ENCODE measurements at places on chromosomes 12 and 14. TPM values are rescaled to one million over a fixed set of nuclear protein-coding genes. Genes with fewer than 3 reads are reported as not detected.

GRCh38 chr14:73465823-73466532, 7.6 kb upstream of the NUMB start:
- DNase-seq: no peak

DNA sequence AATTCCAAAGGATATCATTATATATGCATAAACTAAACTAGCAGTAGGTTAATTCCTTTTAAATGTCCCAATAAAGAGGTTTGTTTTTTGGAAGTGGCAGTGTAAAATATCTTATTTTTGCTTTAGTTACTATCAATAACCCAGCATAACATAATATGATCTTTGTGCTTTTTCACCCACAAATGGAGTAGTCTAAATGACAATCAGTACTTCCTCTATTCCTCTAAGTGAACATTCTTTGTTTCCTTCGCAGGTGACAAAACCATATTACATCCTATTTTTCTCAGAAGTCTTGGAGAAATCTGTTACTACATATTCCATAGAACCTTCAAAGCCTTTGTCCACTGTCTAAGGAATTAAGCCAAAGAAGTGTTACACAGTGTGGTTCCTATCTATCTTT, 62.5 kb downstream of the MED13L start:
- no peak for DNase-seq

GRCh38 chr14:32404784-32405573, 75.9 kb downstream of the AKAP6 start:
- DNase-seq: no peak

- peak; percentile 68 for DNase-seq
These were observed 3.2 kb downstream of the CRIP2 start for GRCh38 chr14:105477660-105478397.

DNA sequence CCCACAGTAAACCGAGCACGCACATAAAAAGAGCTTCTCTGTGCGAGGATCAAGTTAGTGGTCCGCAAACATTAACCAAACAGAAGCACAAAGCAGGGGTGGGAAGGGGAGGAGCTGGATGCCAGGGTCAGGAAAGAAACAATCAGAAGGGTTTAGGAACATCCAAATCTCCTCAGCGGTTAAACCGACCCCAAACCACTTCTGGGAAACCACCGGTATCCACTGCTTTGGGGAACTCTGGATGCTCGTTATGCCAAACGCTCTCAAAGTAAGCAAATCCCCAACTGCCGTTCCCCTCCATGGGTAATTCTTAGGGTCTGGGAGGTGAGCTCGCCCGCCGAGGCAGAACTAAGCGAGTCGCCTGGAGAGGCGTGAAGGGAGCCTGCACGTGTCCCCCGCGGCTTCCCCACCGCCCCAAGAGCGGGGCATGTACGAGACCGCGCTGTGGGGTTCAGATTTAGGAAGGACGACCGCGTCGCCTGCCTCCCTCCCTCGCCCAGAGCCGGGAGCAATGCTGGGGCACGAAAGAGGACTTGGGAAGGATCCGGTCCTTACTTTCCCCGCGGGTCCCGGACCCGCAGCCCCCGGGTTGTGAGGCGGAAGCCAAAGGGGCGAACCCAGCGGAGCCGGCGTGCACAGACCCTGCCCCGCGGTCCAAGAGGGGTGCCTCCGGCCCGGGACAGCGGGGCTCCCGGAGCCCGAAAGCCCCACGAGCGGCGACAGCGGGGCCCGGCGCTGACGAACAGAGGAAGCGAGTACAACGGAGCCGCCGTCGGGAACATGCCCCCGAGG, 711 bp downstream of the SBNO1 start:
- DNase-seq: peak; percentile 16

The LDHB gene
- total RNA-seq: 767 TPM

DNA sequence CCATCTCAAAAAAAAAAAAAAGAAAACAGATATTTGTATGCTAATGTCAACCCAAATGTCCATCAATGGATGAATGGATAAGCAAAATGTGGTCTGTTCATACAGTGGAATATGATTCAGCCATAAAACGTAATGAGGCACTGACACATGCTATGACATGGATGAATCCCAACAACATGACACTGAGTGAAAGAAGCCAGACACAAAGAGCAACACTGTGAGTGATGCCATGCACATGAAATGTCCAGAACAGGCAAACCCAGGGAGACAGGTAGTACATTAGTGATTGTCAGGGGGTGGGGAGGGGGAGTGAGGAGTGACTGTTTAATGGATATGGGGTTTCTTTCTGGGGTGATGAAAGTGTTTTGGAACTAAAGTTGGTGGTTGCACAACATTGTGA, 50.2 kb downstream of the ARL6IP4 start:
- DNase-seq: no peak

GRCh38 chr12:83121897-83122622, 435.4 kb downstream of the TMTC2 start:
- no peak for DNase-seq

DNA sequence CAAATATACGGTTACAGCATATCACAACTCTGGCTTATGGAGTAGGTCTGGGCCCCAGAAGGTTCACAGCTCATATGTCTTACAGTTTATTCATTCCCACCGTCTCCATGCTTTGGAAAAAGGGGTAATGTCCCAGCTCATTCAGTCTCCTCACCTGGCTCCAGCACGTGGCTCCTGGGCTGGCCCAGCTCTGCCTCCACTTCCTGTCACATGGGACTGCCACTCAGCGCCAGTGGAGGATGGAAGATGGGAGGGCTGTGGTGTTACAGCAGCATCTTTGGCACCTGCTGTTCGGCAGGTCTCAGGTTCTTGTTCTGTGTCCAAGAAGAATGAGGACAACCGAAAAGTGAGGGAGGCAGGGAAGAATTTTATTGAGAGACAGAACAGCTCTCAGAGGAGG, 216.3 kb upstream of the ATXN7L3B start:
- DNase-seq: no peak

The PRH2 gene
- total RNA-seq: not detected

DNA sequence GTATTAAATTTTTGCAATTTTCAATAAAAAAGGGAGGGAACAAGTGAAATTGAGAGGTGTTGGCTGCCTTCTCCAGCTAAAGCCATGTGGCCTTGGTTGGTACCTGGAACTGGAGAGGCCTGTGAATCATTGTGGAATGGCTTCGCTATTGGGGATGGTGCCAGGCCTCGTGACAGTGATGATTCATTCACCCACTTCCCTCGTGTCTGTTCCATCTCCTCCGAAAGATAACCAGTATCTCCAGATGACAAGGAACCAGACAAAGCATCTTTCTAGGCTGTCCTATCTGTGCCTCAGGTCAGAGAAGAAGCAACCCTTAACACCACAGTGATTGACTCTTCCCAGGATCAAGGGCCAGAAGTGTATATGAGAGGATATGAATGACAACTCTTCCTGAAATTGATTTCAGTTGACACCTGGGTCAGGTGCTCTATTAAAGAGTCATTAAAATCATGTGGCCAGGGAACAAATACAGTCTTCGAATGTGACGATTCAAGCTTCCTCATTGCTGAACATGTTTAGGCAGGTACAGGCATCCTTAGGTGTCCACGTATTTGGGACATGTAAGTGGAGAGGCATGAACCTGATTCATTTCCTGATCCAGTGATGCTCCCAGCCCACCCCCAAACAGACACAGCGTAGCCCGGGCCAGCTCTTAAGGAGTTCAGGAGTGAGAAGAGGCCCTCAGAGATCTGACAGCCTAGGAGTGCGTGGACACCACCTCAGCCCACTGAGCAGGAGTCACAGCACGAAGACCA, at the start of gene RNASE7:
Gene RNASE7 (plus strand): TSS at position 687 of the 758 bp plus-strand sequence. CDS start 631 bp downstream, outside the sequence.
- no peak for DNase-seq

- no peak for DNase-seq
These were observed 26.2 kb downstream of the KITLG start for GRCh38 chr12:88553941-88554658.

The CCDC177 gene
- total RNA-seq: not detected

The SLC39A5 gene
- total RNA-seq: not detected

- DNase-seq: no peak
These were observed 157.6 kb downstream of the FOXA1 start for GRCh38 chr14:37437490-37437889.

The LRIG3 gene
- not detected for total RNA-seq

GRCh38 chr12:132295101-132295526, 34.3 kb downstream of the GALNT9 start:
- DNase-seq: no peak

The POTEG gene
- total RNA-seq: not detected

GRCh38 chr14:20427231-20428009, 8.5 kb downstream of the KLHL33 start:
- DNase-seq: no peak

The AMDHD1 gene
- 1.1 TPM for total RNA-seq
